ENCODE measurements at places on chromosomes 1 and 21.
A peak's percentile ranks its signal among the peaks of the same experiment; 100 is the strongest.

DNA sequence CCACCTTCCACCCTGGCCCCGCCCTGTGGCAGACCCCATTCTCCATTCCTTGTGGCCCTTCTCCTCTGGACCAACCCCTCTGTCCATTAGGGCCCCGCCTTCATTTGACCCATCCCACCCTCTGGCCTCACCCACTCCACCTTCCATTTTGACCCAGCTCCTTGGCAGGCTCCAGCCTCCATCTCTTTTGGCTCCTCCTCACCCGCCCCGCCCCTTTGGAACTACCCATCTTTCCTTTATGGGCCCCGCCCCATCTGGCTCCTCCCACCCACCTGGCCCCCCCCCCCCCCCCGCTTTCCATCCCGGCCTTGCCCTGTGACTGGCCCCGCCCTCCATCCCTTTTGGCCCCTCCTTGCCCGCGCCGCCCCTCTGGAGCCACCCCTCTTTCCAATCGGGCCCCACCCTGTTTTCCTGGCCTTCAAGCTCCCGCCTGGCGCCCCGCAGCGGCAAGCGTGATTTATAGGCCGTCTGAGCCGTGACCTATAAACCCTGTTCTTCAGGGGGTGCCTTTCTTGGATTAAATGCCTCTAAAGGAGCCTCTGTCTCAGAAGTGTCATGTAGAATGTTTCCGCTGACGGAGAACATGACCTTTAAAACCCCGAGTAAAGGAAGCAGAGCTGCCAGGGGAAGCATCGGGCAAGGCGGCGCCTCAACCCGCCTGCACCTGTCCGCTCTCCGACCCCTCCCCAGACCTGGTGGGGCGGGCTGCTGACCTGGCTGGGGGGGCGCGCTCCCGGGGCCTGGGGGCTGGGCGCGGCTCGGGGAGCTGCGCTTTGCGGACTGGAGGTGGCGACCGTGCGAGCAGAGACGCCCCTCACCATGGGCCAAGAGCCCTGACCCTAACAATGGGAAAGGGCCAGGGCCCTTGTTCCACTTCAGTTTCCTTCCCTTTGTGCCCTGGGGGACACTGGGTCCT lies 178.0 kb downstream of the CAMTA1 start:
- peak; percentile 94 for DNase-seq

DNA sequence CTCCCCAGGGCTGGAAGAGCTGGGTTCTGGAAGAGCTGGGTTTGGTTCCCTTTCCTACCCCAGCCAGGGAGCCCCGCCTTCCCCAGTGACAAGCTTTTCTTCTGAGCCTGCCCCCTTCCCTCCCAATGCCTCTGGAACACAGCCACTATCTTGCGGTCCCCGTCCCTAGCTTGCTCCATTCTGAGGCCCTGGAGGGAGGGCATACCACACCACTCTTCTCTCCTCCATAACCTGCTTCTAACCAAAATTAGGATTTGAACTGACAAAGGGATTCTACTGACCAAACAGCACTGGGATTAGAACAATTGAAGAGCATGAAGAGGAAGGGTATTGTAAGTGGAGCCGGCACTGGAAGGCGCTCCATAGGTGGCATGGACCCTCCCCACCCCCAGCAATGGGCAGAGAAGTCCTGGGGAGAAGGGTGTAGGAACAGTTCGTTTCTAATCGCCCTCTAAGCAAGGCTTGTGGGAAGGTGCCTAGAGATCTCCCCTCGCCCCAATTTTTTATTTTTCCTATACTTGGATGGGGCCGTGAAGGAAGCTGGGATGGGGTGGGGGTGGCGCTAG lies 690 bp downstream of the C1orf216 start:
- DNase-seq, result no peak

DNA sequence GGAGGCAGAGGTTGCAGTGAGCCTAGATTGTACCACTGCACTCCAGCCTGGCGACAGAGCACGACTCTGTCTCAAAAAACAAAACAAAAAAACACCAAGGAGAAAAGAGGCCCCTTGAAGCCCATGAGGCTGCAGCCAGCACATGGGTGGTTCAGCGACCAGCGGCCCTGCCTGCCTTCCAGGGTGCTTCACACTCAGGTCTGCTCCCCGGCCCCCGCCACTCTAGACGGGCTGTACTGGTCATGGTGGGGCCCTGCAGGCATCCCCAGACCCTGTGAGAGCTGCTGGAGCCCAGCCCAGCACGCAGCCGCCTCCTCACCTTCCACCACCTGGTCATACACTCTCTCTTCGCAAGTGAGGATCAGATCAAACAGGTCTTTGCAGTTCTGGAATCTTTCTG lies 4.1 kb upstream of the TMEM240 start:
- DNase-seq, result no peak

DNA sequence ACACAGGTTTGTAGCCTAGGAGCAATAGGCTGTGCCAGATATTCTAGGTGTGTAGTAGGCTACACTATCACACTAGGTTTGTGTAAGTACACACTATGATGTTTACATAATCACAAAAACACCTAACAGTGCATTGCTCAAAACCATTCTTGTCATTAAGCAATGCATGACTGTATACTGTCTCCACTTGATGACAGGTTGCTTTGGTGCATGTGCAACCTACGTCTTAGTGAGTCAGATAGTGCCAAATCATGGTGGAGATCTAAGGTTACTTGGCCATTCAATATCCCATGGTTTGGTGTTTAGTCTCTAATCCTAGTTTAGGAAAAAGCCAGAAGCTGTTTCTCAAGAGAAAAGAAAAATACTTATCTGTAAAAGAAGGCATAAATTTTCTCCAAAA lies 181.1 kb downstream of the KCNK2 start:
- DNase-seq, result no peak

GRCh38 chr1:205800981-205801703 lies 11.9 kb downstream of the SLC41A1 start:
- no peak for DNase-seq

- no peak for DNase-seq
Measured at GRCh38 chr21:25462517-25462971, 144.7 kb downstream of the MRPL39 start.

GRCh38 chr1:228151180-228151925 lies 1.6 kb downstream of the GJC2 start:
- no peak for DNase-seq

DNA sequence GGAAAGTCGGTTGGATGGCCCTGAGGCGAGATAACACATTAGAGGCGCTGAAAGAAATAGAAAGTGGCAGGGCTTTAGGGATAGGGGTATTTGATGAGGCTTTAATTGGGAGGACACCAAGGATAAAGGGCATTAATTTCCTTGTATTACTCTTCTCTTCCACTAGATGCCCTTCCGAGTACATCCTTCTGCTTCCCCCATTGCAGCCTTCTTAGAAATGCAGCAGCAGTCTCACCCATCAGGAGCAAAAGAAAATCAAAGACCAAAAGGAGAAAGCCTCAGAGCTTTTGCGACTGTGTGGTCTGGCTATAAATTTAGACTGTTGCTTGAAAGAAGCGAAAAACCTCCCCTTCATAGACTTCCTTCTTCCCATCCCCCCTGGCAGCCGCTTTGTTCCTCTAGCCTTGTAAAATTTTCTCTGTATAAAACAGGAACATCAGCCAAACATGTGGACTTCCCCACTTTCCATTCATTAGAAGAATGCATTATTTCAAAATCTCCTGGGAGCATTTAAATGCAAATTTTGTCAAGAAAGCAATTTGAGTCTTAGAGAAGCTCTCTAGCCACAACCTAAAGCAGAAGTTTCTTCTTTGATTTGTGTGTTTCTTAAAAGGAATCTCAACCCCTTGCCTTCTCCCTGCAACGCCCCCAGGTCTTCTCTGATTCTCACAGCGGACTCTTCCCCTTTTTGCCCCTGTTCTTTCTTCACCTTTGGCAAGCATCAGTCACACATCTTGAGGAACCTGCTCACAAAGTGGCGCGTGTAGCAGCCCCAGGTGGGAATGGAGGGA lies 76.6 kb downstream of the NDUFS5 start:
- peak; percentile 35 for DNase-seq

DNA sequence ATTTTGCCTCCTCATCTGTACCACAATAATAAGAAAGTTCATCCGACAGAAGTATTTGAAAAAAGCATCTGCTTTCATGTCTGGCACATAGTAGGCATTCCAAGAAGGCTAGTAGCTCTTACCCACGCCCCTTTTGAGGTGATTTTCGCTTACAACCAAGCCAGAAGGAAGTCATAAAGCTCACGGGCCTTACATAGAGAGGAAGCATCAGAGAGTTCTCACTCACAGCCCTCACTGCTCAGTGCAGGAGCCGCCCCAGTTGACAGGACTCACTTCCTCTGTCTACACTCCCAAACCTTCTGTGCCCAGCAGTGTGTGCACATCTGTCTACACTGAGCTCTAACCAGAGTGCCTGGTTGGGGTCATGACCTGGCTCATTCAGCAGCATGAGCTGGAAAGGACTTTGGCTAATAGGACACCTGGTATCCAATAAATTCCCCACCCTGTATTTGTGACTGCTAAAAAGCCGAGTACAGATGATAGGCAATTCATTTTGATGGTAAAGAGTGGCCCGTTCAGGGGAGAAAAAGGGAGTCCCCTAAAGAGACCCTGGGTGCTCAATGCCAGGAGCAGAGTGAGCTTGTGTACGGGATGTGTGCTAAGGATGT lies 36.8 kb upstream of the DUSP10 start:
- DNase-seq, result peak; percentile 48

- peak; percentile 39 for DNase-seq
Measured at GRCh38 chr21:38798481-38798882, 7.2 kb upstream of the ETS2 start.

DNA sequence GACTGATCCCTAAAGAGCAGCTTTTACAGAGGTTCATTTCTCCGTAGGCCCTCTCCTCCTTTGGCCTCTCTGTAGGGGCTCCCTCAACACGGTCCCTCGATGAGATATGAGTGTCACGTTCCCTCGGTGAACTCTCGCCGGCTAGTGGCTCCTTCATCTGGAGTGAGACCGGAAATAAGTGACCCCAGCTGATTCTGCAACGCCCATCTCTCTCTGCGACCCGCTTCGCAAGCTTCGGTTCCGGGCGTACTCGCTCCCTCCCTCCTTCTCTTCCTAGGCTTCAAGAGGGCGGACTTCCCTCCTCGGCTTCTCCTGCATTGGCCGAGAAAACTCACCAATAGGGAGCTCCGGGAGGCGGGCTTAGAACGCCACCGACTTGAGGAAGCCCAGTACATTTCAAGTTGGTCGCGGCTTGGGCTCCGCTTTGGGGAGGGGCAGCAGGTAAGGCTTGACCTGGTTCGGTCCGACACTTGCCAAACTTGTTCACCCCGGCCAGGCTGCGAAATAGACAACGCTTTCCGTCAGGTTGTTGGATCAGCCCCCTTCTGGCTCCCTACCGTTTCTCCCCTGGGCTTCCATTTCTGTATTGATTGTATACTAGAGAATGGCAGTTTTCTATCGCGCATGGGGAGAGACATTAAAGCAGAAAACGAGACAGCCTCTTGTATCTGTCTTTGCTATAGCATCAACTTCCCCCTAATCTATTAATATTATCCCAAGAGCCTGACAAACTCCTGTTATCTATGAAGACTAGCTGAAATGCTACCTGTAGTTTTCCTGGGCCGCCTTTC lies at the start of the genes ANKRD34A and POLR3GL:
ANKRD34A (minus strand) TSS at position 248 of the 791 bp plus-strand sequence. CDS start 2,816 bp downstream, outside the sequence.
POLR3GL (plus strand) TSS at position 363 of the 791 bp plus-strand sequence. CDS start 10,176 bp downstream, outside the sequence.
- DNase-seq, result peak; percentile 83

DNA sequence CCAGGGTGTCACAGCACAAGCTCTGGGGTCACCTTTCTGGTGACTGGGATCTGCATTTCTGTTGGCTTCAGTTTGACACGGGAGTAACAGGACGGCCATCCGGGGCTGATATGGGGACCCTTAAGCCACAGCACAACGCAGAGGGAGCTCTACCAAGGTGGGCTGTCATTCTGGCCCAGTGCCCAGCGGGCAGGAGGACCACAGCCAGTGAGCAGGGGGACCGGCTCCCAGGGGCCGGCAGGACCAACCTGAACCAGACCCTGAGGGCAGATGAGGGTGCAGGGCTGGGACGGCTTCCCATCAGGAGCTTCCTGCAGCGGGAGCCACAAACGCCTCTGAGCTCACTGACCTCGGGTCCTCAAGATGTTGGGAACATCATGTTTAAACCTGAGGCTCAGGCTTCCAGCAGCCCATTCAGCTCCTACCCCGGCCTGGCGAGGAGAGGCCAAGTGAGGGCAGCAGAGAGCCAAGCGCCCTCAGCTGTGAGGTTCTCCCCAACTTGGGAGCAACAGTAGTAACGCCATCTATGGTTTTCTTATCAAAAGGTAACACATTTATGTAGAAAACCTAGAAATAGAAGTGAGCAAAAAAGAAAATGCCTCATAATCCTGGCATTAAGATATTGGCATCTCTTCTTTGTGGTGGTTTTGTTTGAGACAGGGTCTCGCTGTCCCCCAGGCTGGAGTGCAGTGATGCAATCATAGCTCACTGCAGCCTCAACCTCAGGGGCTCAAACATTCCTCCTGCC lies 26.8 kb downstream of the TMEM201 start:
- peak; percentile 58 for DNase-seq

DNA sequence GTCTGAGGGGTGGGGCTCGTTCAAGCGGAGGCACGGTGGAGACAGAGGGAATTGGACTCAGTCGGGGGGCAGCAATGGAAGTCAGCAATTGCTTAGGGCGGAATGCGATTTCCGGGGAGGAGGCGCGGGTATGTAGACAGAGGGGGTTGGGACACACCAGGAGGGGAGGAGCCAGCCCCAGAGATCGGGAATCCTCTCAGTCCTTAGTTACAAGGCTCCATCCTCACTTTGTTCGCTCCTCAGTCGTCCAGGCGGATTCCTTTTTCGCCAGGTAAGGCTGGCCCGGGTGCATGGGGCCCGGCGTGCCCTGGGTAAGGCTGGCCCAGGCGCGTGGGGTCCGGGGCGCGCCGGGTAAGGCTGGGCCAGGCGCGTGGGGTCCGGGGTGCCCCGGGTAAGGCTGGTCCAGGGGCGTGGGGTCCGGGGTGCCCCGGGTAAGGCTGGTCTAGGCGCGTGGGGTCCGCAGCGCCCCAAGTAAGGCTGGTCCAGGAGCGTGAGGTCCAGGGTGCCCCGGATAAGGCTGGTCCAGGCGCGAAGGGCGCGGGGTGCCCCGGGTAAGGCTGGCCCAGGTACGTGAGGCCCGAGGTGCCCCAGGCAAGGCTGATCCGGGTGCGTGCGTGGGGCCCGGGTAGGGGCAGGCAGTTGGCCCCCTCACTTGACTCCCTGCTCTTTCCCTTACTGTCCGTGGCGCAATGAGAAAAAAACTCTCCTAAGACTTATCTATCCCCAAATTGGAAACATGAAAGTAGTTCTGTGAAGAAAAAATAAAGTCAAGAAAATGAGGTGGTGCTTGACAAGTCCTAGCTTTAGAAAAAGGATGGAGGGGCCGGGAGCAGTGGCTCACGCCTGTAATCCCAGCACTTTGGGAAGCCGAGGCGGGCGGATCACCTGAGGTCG lies at the start of gene L1TD1:
L1TD1 (plus strand) TSS at position 199 of the 894 bp plus-strand sequence. CDS start 11,780 bp downstream, outside the sequence.
- peak; percentile 3 for DNase-seq

DNA sequence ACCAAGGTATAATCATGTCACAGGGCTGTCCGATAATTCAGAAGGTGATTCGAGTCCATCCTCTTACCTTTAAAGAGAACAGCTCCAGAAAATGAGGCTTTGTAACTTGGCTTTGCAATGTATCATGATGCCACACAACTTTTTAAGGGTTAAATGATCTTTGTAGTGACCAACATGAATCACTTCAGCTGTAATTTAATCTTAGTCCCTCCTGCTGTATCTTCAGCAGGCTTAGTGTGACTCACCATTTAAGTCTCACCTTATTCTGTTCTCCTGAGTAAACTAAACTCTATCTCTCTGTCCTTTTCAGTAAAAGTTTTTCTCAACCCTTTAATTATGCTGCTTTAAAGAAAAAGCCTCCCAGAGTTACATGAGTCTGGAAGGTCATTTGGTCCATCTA lies 1.9 kb upstream of the HIVEP3 start:
- no peak for DNase-seq
